Right kidney (tissue), 9 donors: ENCODE measurements at places on chromosomes 12 and 14.

DNA sequence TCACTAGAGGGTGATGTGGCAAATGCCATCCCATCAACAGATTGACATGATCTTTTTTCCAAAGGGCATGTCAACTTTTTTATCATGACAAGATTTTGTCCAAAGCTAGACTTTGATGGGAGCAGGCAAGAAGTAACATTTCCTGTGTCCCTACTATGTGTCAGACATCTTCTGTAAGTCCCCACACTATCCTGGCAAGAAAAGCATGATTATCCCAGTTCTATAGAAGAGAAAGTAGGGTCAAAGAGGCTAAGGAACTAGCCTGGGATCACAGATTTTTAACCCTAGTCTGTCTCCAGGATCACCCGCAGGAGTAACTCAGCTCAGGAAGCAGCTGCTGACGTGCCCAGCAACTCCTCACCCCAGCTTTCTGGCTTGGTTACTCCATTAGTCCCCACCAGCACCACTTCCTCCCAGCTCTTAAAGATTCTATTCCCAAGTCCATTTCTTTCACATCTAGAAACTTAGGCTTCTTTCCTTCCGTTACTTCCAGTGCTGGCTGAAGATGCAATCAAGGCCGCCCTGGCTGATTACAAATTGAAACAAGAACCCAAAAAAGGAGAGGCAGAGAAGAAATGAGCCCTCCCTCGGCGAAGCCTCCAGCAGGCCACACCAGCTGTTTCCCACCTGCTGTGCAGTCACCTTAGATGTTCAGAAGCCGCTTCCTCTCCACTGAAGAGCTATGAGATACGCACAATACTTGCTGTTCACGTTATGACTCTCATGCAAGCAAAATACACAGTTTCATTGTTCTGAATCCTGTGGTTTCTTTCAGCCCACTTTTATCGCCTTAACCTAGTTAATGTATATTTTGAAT, 6.2 kb downstream of the ISCU start:
- DNase-seq: no peak

- no peak for DNase-seq
These were observed 1215.8 kb upstream of the TMEM132C start for GRCh38 chr12:127051139-127051538.

DNA sequence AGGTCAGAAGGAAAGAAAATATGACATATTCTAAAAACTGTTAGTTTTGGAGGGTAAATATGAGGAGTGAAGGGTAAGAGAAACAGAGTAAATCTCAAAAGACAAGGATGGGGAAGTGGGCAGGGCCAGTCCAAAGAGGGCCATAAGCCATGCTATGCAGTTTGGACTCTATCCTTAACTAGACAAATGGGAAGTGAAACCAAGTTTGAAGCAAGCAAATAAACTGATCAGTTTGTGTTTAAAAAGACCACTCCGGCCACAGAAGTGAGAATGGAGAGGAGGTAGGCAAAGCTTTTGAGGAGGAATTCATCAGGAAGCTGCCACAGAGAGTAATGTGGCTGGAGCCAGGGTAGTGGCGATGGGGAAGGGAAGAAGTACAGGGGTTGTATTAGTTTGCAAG, 37.5 kb upstream of the DAAM1 start:
- no peak for DNase-seq

DNA sequence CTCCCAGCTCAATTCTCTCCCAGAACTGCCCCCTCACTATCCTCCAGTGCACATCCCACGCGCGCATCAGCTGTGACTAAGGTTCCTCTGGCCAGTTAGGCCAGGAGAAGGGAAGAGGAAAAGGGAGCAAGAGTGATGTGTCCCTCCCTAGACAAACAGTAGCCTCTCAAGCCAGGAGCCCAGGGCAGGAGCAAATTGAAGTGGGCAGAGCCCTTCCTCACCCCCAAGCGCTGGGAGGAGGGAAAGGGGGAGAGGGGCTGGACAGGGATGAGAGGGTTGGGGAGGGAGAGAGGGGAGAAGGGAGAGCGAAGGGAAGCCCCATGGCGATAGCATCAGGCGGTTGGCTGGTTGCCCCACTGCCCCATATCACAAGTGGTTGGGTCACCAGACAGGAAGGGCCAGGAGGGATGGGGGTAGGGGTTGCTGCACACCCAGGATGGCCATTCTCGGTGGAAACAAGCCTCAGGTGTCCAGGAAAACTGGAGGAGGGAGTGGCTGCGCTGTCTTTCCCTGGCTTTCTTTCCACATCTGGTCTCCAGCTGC, 1.1 kb downstream of the CD63 start:
- DNase-seq: peak; percentile 70

DNA sequence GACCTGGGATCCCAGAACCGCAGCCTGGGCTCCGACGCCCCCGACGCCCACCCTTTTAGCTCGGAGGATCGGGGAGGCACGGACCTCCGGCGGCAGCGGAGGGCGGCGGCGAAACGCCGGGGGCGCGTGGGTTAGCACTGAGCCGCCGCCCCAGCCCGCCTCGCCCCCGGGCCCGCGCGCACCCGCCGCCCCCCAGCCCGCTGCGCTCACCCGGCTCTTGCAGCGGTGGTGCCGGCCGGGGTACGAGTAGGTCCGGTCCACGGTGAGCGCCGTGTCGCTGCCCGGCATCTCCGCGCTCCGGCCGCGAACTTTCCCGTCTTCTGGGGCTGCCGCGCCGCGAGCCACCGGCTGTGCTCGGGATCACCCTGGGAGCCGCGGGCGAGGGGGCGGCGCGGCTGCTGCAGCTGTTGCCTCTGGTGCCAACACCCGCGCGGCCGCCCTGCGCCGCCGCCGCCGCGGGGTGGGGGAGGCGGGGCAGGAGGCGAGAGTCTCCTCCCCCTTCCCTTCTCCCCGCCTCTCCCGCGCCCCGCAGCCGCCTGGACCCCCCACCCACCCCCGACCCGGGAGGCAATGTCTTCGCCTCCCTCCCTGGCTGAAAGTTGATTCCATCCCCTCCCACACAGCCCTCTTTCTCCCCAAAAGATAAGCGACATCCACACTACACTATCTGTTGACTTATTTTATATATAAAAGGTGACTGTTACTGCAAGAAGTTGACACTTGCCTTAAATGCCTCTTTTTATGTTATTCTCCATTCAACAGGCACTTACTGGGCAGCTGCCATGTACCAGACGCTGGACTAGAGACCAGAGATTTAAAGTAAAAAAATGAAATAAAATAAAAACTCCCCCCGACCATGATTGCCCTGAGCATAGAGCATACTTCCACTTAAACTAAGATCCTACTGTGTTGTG, at the start of gene TMCC3:
TMCC3 (minus strand) TSS at position 415 of the 914 bp plus-strand sequence; CDS start at position 288, 127 bp downstream.
- peak; percentile 85 for DNase-seq

GRCh38 chr12:96403870-96404269, 3.6 kb upstream of the CDK17 start:
- no peak for DNase-seq

DNA sequence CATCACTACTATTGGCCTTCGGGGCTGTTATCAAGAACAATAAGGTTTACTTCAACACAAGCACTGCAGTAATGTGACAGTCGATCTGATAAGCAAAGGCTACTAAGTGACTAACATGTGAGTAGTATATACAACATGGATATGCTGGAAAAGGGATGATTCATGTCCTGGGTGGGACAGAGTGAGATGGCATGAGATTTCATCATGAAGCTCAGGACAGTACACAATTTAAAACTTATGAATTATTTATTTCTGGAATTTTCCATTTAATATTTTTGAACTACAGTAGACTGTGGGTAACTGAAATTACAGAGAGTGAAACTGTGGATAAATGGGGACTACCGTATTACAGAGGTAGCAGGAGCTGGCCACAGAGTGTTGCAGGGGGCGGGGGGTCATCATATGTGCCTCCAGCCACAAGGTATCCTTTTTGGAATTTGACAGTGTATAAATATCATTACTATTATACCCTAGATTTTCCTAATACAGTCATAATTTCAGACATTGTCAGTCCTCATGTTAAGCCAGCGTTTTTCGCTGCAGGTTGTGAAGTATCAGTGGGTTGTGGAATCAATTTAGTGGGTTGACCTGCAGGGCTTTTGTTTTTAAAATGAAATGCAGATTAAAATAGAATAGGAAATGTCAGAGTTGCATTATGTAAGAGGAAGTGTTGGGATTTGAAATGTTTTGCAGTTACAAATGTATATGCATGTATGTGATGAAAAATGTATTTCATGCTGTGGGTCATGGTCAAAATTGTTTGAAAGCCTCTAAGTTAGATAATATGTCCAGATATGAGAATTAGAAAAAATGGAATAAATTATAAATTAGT, 148.0 kb upstream of the NUDT4 start:
- DNase-seq: no peak

- DNase-seq: peak; percentile 25
These were observed 8.6 kb downstream of the RAN start for GRCh38 chr12:130880411-130880885.

- no peak for DNase-seq
These were observed 124.4 kb downstream of the MYRFL start for GRCh38 chr12:69949311-69950002.

DNA sequence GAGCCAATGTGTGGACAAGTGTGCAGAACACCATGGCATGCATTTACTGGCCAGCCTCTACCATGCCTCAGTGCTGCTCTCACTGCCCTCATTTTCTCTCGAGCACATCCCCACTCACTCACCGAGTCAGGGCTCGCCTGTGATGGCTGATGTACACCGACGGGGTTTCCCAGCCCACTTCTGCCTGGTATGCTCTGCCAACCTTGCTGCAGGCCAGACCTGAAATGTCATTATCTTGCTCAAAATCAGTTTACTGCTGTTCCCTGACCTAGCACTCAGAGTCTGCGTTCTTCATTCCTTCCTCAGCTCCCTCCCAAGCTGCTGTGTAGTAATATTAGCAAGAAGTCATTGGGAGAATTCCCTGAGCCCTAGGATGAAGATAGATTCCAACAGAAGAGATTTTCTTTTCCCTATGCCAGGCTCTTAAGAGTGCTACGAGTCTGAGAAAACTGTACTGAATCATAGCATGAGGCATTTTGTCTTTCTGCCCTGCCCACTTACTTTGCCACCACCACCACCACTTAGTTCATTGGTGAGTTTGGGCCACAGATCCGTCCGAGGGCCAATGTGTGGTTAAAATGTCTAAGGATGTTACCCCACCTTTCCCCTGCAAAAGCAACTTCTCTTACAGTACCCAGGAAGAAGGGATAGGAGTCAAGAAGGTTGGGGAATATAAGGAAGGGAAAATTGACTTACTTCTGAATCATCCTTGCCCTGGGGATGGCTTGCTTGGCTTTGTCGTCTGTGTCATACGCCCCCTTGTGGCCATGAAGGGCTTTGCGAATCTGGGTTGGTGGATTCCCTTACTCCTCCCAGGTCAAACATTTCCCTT, 51.0 kb downstream of the BMAL2 start:
- DNase-seq: peak; percentile 15

GRCh38 chr14:23572524-23572828, 4.9 kb upstream of the AP1G2 start:
- no peak for DNase-seq

DNA sequence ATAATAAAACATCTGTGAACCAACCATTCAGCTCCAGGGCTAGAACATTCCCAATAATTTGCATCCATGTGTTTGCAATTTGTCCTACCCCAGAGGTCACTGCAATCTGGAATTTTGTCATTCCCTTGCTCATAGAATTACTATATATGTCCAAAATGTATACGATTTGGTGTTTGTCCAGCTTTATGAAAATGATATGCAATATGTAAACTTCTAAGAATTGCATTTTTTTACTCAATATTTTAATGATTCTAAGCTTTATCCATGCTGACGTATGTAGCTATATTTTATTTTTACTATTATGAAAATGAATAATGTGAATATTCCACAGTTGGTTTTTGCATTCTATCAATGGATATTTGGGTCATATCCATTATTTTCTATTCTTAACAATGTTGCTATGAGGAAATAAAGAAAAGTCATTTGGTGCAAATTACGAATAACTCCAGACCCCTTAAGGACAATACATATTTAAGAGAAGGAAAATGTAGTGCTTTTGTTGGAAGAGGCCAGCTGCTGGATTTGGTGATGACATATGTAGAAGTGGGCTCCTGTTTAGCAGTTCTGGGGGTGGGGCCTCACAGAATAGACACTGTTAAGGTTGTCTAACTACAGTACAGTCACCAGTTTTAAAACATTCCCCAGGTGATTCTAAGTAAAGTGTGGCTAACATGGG, 139.4 kb downstream of the SLC38A4 start:
- DNase-seq: no peak

GRCh38 chr12:65881348-65881961, 57.2 kb downstream of the HMGA2 start:
- DNase-seq: no peak

- DNase-seq: no peak
These were observed 50.4 kb upstream of the CLMN start for GRCh38 chr14:95370076-95370475.

DNA sequence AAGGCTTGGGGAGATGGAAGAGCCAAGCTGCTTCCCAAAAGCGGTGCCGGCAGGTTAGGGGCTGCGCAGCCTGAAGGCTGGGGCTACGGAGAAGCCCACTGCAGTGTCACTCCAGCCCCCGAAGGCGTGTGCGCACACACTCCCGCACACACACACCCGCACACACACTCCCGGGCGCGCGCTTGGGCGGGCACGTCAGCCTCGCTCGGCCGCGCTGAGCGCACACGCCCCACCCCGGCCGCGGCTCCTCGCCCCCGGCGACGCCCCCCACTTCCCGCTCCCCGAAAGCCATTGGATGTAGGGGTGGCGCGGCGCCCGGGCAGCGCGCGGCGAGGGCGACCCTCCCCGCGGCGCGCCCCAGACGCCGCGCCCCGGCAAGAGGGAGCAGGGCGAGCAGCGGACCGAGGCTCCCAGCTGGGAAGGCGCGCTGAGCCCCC, at the start of gene KCNK10:
KCNK10 (minus strand) TSS at position 184 of the 437 bp plus-strand sequence. CDS start 471 bp downstream, outside the sequence.
- DNase-seq: no peak

GRCh38 chr12:96400631-96401075, 414 bp upstream of the CDK17 start:
- DNase-seq: peak; percentile 82

DNA sequence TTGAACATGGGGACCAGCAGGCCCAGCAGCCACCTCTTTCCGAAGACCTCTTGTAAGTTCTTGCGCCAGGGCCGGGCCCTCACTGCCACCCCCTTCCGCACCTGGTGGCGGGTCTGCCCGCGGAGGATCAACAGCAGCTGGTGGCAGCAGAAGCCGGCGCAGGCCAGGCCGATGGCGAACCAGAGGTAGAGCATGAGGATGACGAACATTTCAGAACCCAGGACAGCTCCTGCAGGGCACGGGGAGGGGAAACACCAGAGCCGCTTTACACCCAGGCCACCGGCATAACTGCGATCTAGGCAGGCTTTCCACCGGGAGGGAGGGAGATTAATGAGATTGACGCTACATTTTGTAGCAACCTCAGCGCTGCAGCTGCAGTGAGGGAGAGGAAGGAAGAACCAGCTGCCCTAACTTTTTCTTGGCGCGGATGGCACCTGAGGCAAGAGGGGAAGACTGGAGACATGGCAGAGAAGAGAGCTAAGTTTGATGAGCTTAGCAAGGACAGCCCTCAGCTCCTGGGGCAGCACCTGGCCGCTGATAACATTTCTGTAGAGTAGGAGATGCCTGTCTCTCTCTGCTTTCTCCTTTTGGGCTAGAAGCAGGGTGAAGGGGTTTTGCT, 7.8 kb downstream of the ZDHHC22 start:
- DNase-seq: peak; percentile 61

DNA sequence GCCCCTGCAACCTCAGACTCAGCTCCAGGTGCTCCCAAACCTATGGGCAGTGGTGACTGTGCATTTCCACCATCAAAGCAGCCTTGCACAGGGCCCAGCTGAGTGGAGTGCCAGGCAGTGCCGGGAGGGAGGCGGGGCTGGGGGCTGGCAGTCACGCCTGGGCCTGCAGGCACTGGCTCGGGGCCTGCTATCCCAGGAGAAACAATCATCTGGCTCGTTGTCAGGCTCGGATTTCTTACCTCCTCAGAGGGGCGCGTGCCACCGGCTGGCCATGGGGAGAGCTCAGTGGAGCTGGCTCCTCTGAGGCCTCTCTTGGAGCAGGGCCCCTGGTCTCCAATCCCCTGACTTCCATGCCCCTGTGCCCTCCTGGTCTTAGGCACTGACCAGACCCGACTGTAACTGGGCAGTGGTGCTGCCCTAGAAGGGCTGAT, 20.2 kb upstream of the PPP1R13B start:
- DNase-seq: no peak
